ENCODE measurements at places on chromosomes 1 and 21.
A peak's percentile ranks its signal among the peaks of the same experiment; 100 is the strongest.

DNA sequence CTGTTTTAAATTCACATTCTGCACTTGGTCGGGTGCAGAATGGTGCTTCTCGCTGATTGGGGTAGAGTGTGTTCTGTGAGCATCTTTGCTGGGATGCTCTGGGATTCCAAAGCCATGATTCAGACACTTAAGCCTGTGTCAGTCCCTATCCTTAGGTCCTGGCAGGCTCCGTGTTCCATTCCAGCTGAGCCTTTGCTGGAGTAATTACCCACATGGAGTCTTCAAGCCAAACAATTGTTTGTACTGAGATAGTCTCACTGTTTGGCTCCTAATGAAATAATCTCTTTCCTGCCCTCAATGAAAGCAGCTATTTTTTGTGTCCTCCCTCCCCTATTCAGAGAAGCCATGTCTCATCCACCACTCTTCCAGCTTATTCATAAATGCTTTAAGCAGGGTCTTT is 18.7 kb downstream of the SMAP2 start:
- peak overlapping the region; percentile 22 for H3K4me3 ChIP-seq
- peaks cover 48% of the 10 kb centered on the region for H3K36me3 ChIP-seq
- peak overlapping the region; percentile 91 for H3K27ac ChIP-seq
- no peak for DNase-seq
- H3K4me1 ChIP-seq = peaks cover 94% of the 10 kb centered on the region

GRCh38 chr1:77833521-77834100 is 54.2 kb downstream of the MIGA1 start:
- H3K27ac ChIP-seq = peak overlapping the region; percentile 83
- H3K4me3 ChIP-seq = no peak overlapping the region
- H3K4me1 ChIP-seq = peaks cover 6% of the 10 kb centered on the region
- no peak for DNase-seq
- H3K36me3 ChIP-seq = no peaks in the 10 kb centered on the region

GRCh38 chr1:54272772-54273091 is 72.8 kb downstream of the MRPL37 start:
- H3K4me3 ChIP-seq = no peak overlapping the region
- no peaks in the 10 kb centered on the region for H3K36me3 ChIP-seq
- no peak overlapping the region for H3K27ac ChIP-seq
- no peak for DNase-seq

DNA sequence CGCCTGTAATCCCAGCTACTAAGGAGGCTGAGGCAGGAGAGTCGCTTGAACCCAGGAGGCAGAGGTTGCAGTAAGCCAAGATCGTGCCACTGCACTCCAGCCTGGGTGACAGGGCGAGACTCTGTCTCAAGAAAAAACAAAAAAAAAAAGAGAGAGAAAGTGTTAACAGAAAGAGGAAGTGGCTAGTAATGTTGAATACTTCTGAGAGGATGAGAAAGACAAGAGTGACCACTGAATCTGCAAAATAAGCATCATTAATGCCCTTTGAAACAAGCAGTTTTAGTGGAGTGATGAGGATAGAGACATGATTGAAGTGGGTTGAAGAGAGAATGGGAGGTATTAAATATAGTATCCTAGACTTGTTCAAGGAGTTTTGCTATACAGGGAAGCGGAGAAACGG is 11.7 kb downstream of the MPZ start:
- H3K27me3 ChIP-seq = no peaks in the 10 kb centered on the region
- H3K36me3 ChIP-seq = peaks cover 2% of the 10 kb centered on the region
- H3K4me1 ChIP-seq = no peaks in the 10 kb centered on the region
- no peak for DNase-seq
- no peak overlapping the region for H3K27ac ChIP-seq

DNA sequence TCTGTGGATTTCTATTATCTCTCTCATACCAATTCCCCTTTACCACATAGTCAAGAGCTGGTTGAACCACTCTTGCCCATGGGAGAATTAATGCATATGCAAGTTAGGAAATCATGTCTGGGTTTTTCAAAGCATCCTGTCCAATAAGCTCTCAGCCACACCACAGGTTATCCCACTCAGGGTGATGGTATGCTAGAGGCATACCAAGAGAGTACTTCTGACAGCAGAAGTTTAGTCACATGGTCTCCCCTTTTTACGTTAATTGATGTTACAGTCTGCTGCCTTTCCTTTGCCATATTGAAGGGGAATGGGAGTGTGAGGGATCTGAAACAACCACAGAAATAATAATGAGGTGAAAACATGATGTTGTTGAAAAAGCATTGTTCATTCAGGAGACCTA is 135.8 kb upstream of the PBX1 start:
- no peaks in the 10 kb centered on the region for H3K36me3 ChIP-seq
- DNase-seq = no peak
- no peaks in the 10 kb centered on the region for H3K27me3 ChIP-seq
- no peak overlapping the region for H3K4me3 ChIP-seq
- no peaks in the 10 kb centered on the region for H3K4me1 ChIP-seq

GRCh38 chr21:36981049-36981391 is 14.6 kb upstream of the HLCS start:
- H3K27me3 ChIP-seq = peaks cover 5% of the 10 kb centered on the region
- peak overlapping the region; percentile 82 for H3K4me3 ChIP-seq
- H3K4me1 ChIP-seq = peaks cover 31% of the 10 kb centered on the region
- no peaks in the 10 kb centered on the region for H3K36me3 ChIP-seq

DNA sequence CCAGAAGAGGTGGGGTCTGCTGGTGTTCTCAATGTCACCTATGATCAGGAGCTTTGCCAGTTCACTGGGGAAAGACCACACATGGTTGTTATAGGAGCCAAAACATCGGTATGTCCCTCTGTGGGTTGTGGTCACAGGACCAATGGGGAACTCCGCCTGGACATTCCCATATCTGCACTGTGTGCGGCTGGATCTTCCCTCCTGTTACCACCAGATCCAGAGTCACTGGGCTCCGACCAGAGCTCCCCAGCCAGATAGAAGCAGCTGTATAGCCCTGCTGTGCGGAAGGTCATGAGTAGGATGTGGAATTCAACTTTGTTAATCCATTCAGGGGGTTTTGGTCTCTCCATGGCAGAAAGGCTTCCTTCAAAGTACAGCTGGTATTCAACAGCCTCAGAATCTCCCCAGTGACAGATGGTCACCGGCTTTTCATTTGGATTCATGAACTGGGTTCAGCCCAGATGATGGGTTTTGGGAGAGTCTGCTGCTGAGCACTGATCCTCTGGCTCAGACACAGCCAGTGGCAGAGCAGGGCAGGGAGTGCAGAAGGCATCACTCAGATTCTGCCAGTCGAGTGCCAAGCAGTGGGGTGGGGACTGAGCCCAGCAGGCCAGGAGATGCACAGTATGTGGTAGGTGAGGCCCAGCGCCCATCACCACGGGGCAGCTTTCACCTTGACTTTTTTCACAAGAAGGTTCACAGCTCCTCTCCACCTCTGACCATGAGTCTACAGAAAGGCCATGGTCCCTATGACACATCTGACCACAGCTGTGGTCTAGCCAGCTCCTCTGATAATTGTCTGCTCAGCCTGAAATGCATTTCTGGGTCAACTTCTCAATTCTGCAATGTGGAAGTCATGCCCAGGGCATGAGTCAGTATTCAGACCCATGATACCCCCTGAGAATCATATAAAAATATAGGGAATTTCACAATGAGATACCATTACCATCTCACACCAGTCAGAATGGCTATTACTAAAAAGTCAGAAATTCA is 2.9 kb upstream of the SHCBP1L start:
- no peaks in the 10 kb centered on the region for H3K4me1 ChIP-seq
- H3K27me3 ChIP-seq = peaks cover 29% of the 10 kb centered on the region
- H3K4me3 ChIP-seq = no peak overlapping the region
- no peak overlapping the region for H3K27ac ChIP-seq
- no peak for DNase-seq
- H3K36me3 ChIP-seq = no peaks in the 10 kb centered on the region

GRCh38 chr1:187630653-187631380 is 802.1 kb downstream of the PLA2G4A start:
- H3K36me3 ChIP-seq = peaks cover 1% of the 10 kb centered on the region
- no peak for DNase-seq
- H3K27me3 ChIP-seq = no peaks in the 10 kb centered on the region
- H3K4me3 ChIP-seq = no peak overlapping the region
- no peaks in the 10 kb centered on the region for H3K4me1 ChIP-seq

DNA sequence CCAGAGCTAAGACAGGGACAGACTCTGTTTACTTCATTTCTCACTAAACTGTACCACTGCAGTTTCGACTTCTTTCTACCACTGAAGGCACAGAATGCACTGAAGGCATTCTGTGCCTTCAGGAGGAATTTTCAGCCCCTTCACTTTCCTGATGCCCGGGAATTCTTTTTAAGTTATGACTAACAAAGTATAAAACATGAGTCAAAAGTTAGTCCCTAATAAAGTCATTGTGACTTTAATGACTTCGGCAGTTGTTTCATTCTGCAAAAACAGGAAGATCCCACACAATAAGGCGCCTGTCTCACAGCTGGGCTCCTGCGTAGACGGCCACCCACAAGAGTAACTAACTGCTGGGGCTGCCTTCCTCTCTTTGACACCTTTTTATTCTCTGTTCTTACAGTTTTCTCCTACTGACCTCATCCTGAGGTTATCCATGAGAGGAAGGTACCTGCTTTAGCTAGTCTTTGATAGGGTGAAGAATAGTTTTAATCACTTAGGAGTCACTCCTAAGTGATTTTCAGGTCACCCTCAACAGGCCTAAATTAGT is 183.9 kb upstream of the SGIP1 start:
- no peaks in the 10 kb centered on the region for H3K27me3 ChIP-seq
- H3K27ac ChIP-seq = peak overlapping the region; percentile 77
- peaks cover 98% of the 10 kb centered on the region for H3K4me1 ChIP-seq
- peak overlapping the region; percentile 79 for H3K4me3 ChIP-seq
- H3K36me3 ChIP-seq = peaks cover 3% of the 10 kb centered on the region

GRCh38 chr1:26697978-26698849 is 2.4 kb downstream of the ARID1A start:
- peaks cover 5% of the 10 kb centered on the region for H3K36me3 ChIP-seq
- H3K4me3 ChIP-seq = no peak overlapping the region
- peak; percentile 42 for DNase-seq
- H3K27me3 ChIP-seq = no peaks in the 10 kb centered on the region
- H3K4me1 ChIP-seq = peaks cover 19% of the 10 kb centered on the region

DNA sequence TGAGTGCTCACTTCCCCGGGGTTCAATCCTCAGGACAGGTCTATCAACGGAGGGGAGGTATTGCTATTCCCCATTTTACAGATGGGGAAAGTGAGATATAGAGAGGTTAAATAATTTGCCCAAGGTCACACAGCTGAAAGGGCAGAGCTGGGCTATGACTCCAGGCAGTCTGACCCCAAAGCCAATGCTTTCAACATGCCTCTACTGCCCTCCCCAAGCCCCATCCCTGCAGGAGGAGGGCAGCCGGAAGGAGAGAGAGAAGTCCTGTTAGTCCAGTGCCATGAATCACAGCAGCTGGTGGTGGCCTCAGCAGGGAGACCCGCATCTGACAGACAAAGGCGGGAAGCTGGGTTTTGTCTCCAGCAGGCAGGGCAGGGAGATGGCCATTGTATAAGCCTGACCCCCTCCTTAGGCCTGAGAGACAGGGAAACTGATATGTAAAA is 20.0 kb upstream of the CLIC4 start:
- peaks cover 19% of the 10 kb centered on the region for H3K4me1 ChIP-seq
- H3K27ac ChIP-seq = no peak overlapping the region
- no peaks in the 10 kb centered on the region for H3K27me3 ChIP-seq
- H3K4me3 ChIP-seq = no peak overlapping the region
- no peak for DNase-seq

DNA sequence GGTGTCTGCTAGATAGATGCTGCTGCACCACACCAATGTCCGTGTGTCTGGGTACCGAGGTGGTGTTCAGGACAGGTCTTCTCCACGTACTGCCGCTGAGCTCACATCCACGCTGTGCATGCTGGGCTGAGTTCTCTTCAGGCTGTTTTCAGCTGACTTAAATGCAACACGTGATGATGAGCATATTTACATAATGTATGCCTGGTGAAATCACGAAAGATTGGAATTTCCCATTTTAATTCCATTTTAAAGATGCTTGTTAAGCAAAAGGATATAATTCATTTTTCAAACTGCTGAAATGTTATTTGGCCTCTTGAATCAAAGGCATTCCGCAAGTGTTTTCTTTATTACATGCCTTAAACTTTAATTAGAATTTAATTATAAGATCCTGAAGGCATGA is 107.9 kb downstream of the FGGY start:
- no peaks in the 10 kb centered on the region for H3K36me3 ChIP-seq
- H3K4me1 ChIP-seq = no peaks in the 10 kb centered on the region
- H3K4me3 ChIP-seq = no peak overlapping the region
- no peaks in the 10 kb centered on the region for H3K27me3 ChIP-seq
- no peak for DNase-seq

GRCh38 chr1:64519901-64520300 is 50.0 kb downstream of the CACHD1 start:
- H3K4me3 ChIP-seq = no peak overlapping the region
- no peaks in the 10 kb centered on the region for H3K36me3 ChIP-seq
- DNase-seq = no peak
- no peaks in the 10 kb centered on the region for H3K27me3 ChIP-seq

DNA sequence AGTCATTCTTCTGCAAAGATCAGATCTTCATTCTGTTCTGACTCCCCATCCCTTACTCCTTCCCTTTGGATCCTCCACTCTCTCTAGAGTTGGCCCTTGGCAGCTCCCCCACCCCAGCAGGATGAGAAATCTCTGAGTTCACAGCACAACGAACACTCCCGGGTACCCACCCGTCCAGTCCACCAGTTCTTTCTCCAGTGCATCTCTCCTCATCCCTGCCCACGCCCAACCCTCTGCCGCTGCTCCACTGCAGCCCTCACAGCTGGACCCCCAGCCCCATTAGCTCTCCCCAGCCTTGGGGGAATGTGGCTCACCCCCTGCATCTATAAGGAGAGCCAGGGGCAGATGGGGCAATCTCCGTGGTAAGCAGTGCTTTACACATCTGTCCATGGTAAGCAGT is 125.7 kb downstream of the MATN1 start:
- H3K4me1 ChIP-seq = no peaks in the 10 kb centered on the region
- no peak overlapping the region for H3K4me3 ChIP-seq
- H3K36me3 ChIP-seq = no peaks in the 10 kb centered on the region
- H3K27ac ChIP-seq = no peak overlapping the region
- no peak for DNase-seq

DNA sequence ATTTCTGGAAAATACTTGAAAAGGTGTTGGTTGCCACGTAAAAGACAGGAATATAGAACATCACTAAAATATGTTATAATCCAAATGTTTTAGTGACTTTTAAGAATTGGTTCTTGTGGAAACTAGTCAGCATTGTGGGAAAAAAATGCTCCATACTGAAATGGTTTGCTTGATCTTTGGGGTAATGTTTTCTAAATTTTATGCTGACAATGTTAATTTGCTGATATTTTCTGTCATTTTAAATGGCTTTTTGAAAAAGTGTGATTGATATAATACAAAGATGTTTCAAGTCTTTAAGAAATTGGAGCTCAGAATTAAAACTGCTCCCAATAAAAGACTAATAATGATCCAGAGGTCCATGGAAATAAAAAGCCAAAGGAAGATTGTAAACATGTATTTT is 610.9 kb downstream of the ADGRL2 start:
- no peak overlapping the region for H3K27ac ChIP-seq
- H3K27me3 ChIP-seq = no peaks in the 10 kb centered on the region
- H3K4me3 ChIP-seq = no peak overlapping the region
- DNase-seq = no peak

GRCh38 chr1:82321794-82322193 is 521.1 kb downstream of the ADGRL2 start:
- H3K4me1 ChIP-seq = no peaks in the 10 kb centered on the region
- H3K36me3 ChIP-seq = no peaks in the 10 kb centered on the region
- H3K27ac ChIP-seq = no peak overlapping the region

Data from activated T-cell treated with anti-CD3 and anti-CD28 coated beads, Interleukin-2, amount 50 U/mL, for 72 hours (primary cell).